ENCODE measurements at places on chromosomes 11 and 22.

- DNase-seq, result no peak
- no peaks in the 10 kb centered on the region for H3K27me3 ChIP-seq
- H3K4me1 ChIP-seq, result no peaks in the 10 kb centered on the region
- no peak overlapping the region for H3K4me3 ChIP-seq
Observed at GRCh38 chr11:39817241-39817640, 1642.2 kb downstream of the LRRC4C start.

- peaks cover 38% of the 10 kb centered on the region for H3K27me3 ChIP-seq
- peak; percentile 49 for DNase-seq
- H3K27ac ChIP-seq, result no peak overlapping the region
- no peak overlapping the region for H3K4me3 ChIP-seq
- peaks cover 4% of the 10 kb centered on the region for H3K4me1 ChIP-seq
Observed at GRCh38 chr11:102495161-102496042, 35.1 kb downstream of the MMP7 start.

- H3K4me1 ChIP-seq, result peaks cover 21% of the 10 kb centered on the region
- DNase-seq, result no peak
- peaks cover 41% of the 10 kb centered on the region for H3K36me3 ChIP-seq
- H3K27ac ChIP-seq, result no peak overlapping the region
- no peak overlapping the region for H3K4me3 ChIP-seq
Observed at GRCh38 chr22:38208551-38208968, 6.8 kb downstream of the MAFF start.

DNA sequence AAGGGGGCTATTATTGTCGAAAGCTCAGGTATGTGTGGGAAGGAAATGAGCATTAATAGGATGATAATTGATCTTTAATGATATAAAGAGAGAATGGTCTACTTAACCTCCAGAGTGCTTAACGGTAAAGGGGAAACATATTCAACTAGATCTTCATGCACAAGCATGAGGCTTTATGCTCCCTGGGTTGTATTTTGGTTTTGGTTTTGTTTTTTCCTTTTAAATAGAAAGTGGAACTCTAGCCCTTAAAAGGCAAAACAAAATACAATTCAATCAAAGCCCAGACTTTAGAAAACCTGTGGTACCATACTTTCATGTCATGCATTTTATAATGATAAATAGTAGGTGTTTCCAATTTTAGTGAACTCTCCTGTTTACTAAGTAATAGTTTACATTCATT is 622.7 kb downstream of the METTL15 start:
- no peak overlapping the region for H3K4me3 ChIP-seq
- H3K4me1 ChIP-seq, result no peaks in the 10 kb centered on the region
- H3K27me3 ChIP-seq, result no peaks in the 10 kb centered on the region
- DNase-seq, result no peak
- H3K36me3 ChIP-seq, result no peaks in the 10 kb centered on the region

- peak overlapping the region; percentile 60 for H3K27ac ChIP-seq
- H3K27me3 ChIP-seq, result no peaks in the 10 kb centered on the region
- peaks cover 5% of the 10 kb centered on the region for H3K36me3 ChIP-seq
- DNase-seq, result no peak
- H3K4me3 ChIP-seq, result peak overlapping the region; percentile 63
- peaks cover 89% of the 10 kb centered on the region for H3K4me1 ChIP-seq
Observed at GRCh38 chr11:13294178-13294577, 16.6 kb downstream of the BMAL1 start.

DNA sequence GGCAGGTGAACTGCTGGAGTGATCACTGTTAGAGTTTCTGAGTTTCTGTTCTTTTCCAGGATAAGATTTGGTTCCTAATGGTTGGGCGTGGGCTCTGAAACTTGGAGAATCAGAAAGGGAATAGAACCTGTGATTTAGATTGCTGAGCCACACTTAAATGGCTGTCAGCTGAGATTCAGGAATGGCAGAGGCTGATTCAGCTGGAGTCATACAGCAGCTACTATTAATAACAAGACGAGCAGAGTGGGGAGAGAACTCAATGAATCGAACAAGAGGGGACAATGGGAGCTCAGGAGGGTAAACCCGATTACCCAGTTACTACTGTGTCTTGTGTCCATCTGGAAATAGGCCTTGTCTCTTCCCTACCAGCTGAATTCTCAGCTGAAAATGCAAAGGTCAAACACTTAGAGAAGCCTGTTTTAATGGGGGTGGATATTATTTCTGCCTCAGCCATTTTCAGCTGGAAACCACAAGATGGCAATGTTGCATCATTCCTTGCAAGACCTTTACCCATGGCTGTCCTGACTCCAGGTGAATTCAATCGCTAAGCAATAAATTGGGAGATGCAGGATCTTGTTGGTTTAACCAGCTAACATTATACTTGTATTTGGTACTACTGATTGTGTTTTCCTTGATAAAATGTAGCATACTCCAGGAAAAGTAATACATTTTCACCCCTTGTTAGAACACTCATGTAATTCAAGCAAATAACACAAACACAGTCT is 104.5 kb upstream of the RAG2 start:
- H3K27me3 ChIP-seq, result peaks cover 31% of the 10 kb centered on the region
- no peak for DNase-seq
- no peak overlapping the region for H3K4me3 ChIP-seq
- no peaks in the 10 kb centered on the region for H3K36me3 ChIP-seq
- H3K27ac ChIP-seq, result no peak overlapping the region
